ENCODE measurements at places on chromosomes 5 and 9.

- no peak for DNase-seq
These were observed 1093.8 kb upstream of the CDH9 start for GRCh38 chr5:28132151-28132550.

DNA sequence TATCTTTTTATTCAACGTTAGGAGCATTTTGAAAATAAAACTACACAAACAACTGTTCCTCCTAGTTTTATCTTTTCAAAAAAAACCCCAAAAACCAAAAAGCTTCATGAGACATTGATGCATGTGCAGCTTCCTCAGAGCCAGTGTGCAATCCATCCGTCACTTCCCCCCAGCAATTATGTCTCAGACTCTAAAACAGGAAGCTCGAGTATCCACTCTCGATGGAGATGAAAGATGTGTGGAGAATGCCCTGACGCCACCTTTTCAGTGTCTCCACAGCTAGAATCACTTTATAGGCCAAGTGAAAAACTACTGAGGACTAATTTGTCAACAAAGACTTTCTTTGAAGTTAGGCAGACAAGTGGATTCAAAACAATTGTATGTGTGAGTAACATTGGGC is 408.9 kb upstream of the SMARCA2 start:
- no peak for DNase-seq

DNA sequence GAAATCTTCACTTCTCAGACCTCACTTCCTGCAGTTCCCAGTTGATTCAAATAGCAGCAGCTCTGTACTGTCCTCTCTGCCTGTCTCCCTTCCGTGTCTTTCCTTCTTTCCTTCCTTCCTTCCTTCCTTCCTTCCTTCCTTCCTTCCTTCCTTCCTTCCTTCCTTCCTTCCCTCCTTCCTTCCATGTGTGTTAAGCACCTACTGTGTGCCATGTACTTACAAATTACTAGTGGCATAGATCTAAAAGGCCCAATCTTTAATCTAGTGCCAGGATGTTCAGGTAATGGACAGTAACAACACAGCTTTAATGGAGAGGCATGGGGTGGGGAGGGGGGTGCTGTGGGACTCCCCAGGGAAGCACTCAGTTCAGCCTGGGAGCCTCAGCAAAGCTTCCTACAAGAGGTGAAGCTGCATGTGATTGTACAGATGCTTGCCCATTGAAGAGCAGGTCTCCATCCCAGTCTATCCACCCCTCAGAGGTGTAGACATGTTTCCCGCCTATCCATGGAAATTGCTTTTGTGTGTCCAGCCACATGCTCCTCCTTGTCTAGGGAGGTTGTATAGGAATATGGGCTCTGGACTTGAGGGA is 106.0 kb downstream of the RGS3 start:
- no peak for DNase-seq

GRCh38 chr5:73998489-73998888 is 372.5 kb downstream of the ARHGEF28 start:
- DNase-seq: no peak

Data from activated naive CD4-positive, alpha-beta T cell treated with Interleukin-2 at 50 U/mL for 16 hours (primary cell).